Activated T-helper 9 cell treated with anti-CD3 and anti-CD28 coated beads, Interleukin-2, amount 50 U/mL, for 16 hours (primary cell): ENCODE measurements at places on chromosomes 3 and 15.

DNA sequence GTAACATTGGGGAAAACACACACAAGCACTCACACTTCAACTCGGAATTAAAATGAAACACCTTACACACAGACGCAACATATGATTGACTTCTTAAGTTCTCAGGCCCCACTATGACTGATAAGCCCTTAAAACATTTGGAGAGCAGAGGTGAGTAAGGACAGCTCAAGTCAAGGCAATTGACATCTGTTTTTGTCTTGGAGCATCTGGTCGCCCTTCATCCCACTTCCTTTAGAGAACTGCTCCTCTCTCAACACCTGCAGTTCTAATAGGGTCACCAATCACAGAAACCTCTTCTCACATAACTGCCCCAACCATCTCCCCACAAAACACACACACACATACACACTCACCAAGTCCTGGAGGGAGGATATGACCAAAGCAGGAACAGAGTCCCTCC is 43.4 kb downstream of the ERC2 start:
- DNase-seq: no peak

DNA sequence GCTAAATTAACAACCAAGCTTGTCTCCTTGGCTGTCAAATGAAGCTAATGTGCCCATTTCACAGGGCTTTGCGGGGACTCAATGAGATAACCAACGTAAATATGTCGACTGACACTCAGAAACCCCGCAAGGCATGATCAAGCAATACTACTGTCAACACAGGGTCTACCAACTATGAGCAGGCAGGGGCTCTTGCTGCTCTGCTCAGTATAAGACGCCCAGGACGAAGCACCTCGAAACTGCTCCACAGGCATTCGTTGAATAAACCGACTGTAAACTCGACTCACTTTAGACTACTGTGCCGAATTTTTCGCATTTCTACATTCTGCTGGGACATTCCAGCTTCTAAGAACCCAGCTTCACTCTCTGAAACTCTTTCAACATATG is 55.0 kb downstream of the FEZF2 start:
- DNase-seq: no peak

DNA sequence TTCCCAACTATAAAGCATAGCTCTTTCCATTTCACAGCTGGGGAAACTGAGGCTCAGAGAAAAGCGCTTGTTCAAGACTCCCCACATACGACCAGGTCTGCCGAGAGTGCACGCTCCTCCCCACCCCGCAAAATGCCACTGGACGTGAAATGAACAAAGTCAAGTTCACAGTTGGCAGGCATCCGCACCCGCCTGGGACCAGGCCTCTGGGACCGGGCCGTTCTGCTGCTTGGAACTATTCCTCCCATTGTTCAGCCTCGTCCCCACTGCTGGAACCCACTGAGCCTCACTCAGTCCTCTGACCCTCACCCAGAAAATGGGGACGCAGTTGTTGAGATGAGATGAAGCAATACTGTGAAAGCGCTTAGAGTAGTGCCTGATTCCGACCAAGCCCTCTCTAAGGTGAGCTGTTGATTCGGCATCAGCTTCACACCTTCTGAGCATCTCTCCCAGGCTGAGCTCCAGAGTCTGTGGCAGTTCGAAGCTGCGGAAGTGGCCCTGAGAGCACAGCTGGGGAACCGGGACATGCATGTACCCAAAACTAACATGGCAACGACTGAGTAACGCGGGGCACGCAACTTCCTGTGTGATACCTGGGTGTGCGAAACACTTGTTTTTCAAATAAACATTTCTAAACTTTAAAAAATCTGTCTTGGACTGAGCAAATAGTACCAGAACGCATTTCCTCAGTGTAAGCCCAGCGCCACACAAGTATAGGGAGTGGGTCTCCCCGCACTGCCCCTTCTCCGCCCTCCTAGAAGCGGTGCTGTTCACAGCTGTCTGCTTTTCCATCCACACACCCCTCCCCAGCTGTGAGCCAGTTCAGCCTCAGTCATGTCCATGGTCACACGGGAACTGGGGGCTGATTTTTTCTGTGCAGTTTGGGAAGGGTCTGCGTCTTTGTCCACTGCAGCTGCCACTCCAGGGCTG is 93.4 kb downstream of the CHSY1 start:
- no peak for DNase-seq

- no peak for DNase-seq
These were observed 268.8 kb downstream of the NR2F2 start for GRCh38 chr15:96599268-96599667.

DNA sequence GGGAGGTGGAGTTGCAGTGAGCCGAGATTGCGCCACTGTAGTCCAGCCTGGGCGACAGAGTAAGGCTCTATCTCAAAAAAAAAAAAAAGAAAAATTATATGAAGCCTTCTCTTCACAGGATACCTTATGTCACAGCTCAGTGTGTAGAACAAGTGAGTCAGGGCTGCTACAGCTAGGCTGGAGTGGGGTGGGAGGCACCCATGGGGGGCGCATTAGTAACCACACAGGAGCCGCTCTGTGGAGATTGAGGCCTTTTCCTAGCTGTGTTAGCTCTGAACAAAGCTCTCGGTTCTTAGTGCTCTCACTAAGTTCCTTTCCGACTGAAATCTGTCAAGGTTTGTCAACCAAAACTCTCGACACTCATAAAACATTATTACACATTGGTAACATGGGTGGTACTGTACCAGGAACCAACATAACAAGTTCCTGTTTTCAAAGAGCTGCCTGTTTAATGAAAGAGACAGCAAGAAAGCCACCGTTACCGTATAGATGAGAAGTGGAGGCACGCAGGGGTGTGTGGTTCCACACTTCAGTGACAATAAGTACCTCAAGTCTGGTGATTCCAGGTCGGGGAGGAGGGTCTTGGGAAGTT is 4.5 kb downstream of the LRRC31 start:
- DNase-seq: no peak

- no peak for DNase-seq
These were observed 778.5 kb downstream of the MECOM start for GRCh38 chr3:168885028-168885427.

DNA sequence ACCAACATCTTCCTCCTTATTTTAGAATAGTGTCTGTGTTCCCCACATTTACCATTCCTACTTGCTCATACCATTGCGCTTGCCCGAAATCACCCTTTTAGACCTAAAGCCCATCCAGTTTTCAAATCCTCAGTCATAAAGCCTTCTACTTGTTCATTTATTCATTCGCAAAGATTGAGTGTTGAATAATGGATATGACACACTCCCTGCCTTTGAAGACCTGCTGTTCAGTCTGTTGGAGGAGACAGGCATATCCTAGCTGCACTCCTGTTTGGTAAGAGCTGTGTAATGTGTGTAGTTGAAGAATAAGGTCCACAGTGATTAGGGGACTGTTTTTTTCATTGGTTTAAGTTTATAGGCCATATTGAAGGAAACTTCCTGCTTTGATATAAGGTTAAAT is 1.7 kb downstream of the CNOT10 start:
- no peak for DNase-seq

- DNase-seq: no peak
These were observed 19.1 kb downstream of the CSRNP1 start for GRCh38 chr3:39134305-39134704.
